ENCODE measurements at places on chromosomes 12 and 14.

DNA sequence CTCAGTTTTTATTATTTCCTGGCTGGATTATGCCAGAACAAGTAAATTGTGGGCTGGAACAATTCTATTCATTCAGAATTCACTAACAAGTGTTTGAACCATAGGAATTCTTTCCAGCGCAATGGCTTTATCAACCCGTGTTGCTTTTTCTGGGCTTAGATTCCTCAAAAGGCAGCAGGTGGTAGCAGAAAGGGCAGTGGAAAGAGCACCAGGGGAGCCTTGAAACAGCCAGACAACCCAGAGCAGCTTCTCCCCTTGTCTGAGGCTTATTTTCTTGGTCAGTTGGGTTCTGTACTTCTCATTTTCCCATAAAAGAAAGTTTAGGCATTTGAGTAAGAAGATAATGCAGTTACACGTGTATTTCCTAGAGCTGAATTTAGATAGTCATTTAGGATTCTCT is 130.7 kb downstream of the OTOGL start:
- no peak for DNase-seq

- DNase-seq, result no peak
Observed at GRCh38 chr12:86456241-86456640, 200.1 kb upstream of the MGAT4C start.

GRCh38 chr14:98278800-98279199 is 993.2 kb downstream of the BCL11B start:
- DNase-seq, result no peak

GRCh38 chr14:89625731-89626232 is 208.7 kb upstream of the FOXN3 start:
- DNase-seq, result no peak
